HS-5 (cell line): ENCODE measurements at places on chromosomes 6 and 20.

GRCh38 chr6:166490671-166491500 lies 95.6 kb downstream of the RAMACL start:
- no peak for DNase-seq

DNA sequence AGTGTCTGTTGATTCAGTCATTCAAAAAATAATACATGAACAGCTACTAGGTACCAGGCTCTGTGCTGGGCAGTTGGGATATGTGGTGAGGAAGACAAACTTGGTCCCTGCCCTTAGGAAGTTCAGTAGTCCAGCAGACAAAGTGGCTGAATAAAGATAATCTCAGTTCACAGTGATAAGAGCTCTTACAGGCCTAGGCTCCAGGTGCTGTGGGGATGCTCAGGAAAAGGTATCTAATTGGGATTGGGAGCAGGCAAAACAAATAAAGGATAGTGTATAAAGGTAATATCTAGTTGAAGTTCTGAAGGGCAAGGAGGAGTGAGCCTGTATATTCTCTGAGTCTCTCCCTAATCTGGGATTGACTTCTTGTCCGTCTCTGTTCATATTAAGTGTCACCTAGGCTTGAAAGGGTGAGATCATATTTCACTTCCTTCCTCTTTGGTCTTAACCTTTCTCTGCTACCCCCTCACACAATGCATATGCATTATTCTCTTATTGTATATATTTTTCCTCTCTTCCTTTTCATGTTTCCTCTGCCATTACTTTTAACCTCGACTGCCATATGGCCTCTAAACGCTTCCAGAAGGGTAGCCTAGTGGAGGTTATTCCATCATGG lies 13.5 kb downstream of the PTPN1 start:
- DNase-seq = no peak

DNA sequence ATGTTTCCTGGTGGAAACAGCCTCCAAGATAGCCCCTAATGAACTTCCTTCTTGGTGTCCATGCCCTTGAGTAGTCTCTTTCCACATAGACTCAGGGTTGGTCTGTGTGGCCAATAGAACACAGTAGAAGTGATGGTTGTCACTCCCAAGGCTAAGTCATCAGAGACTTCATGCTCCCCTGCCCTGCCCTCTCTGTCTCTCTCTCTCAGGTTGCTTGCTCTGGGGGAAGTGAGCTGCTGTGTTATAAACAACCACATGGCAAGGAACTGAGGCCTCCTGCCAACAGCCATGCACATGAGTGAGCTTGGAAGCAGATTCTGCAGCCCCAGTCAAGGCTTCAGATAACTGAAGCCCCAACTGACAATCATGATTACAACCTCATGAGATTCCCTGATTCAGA lies 85.3 kb upstream of the SLC22A16 start:
- DNase-seq = no peak

DNA sequence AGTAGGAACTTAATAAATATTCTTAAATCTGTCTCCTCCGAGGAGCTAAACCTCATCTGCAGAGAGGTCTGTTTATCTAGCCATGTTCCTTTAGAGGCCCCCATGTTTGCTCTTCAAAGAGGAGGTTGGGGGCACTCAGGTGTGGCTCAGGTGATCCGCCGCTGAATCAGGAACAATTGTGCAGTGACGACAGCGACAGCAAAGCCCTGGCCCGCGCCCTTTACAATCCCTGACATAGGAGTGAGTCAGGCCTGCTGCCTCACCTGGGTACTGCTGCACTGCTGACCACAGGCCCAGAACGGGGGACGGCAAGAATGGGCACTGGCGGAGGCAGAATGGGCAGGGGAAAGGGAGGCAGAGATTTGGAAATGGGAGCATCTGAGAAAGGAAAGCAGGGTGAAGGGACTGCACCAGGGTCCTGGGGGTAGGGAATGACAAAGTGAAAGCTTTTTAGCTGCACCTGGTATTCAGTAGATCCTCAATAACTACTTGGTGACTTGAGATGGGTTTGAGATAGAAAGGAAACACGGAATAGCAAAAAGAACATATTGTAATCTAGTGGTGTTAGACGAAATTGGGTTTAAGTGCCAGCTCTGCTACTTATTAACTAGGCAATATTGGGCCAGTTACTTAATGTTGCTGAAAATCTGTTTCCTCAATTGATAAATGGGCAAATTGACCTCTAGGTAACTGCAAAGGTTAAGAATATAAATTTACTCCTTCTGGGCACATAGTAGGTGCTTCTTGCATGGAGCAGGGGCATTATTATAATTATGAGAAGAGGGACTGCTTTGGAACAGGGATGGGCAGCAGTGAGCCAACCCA lies 5.4 kb upstream of the IER3 start:
- DNase-seq = no peak

- DNase-seq = no peak
Observed at GRCh38 chr6:1687402-1687801, 77.7 kb downstream of the FOXC1 start.

DNA sequence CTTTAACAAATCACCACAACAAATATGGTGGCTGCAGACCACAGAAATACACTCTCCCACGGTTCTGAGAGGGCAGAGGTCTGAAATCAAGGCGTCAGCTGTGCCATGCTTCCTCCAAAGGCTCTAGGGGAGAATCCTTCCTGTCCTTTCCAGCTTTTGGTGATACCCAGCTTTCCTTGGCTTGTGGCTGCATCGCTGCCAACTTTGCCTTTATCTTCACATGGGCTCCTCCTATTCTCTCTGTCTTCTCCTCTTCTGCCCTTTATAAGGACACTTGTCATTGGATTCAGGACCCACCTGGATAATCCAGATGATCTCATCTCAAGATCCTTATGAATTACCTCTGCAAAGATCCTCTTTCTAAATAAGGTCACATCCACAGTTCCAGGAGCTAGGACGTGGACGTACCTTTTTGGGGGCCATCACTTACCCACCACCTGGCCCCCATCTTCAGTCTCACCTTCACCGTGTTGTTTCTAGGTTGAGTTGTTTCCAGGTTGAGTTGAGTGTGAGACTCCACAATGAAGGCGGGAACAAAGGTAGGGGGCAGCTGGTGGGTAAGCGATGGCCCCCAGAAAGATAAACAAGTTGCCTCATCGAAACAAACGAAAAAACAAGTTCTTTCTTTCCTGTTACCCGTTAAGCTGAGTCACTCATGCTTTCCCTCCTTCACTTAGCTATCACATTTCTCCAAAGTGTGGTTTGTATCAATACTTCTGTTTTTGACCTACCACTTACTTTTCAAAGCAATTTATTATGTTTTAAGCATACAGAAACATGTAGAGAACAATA lies 68.9 kb upstream of the SLC22A16 start:
- no peak for DNase-seq

- DNase-seq = no peak
Observed at GRCh38 chr20:1376408-1377270, 16.2 kb downstream of the FKBP1A start.
